Heart left ventricle (tissue), 16 donors: ENCODE measurements at places on chromosomes 11 and 22. TPM values are rescaled to one million over a fixed set of nuclear protein-coding genes. Genes with fewer than 3 reads are reported as not detected.

The TMEM45B gene
- polyA plus RNA-seq = 0.04 TPM

The ZNF143 gene
- polyA plus RNA-seq = 23.3 TPM

The ARL14EP gene
- 13.1 TPM for polyA plus RNA-seq

The CD3G gene
- 0.10 TPM for polyA plus RNA-seq

The C11orf42 gene
- polyA plus RNA-seq = not detected

The LSP1 gene
- 20.6 TPM for polyA plus RNA-seq

The NXPE4 gene
- polyA plus RNA-seq = not detected

The PATE2 gene
- not detected for polyA plus RNA-seq

The PTGDR2 gene
- polyA plus RNA-seq = 4.3 TPM

The OSBP2 gene
- 5.1 TPM for polyA plus RNA-seq

The CCDC157 gene
- 0.42 TPM for polyA plus RNA-seq

The GRIA4 gene
- polyA plus RNA-seq = not detected

The APOA4 gene
- not detected for polyA plus RNA-seq

The C11orf97 gene
- polyA plus RNA-seq = not detected

The ENTHD1 gene
- not detected for polyA plus RNA-seq

The OR52H1 gene
- not detected for polyA plus RNA-seq

The CD248 gene
- 6.0 TPM for polyA plus RNA-seq

The MISFA gene
- 0.93 TPM for polyA plus RNA-seq

The NRIP3 gene
- 0.23 TPM for polyA plus RNA-seq

The MMP1 gene
- 0.46 TPM for polyA plus RNA-seq

The APBB1 gene
- 103 TPM for polyA plus RNA-seq

The LRP4 gene
- polyA plus RNA-seq = 9.1 TPM

The LYVE1 gene
- polyA plus RNA-seq = 8.5 TPM

The GSTT2B gene
- polyA plus RNA-seq = 6.6 TPM

The PISD gene
- polyA plus RNA-seq = 17.7 TPM

The PRAME gene
- polyA plus RNA-seq = not detected

The MAPK8IP2 gene
- polyA plus RNA-seq = 0.23 TPM

The LBHD1 gene
- polyA plus RNA-seq = 1.4 TPM

The ANO5 gene
- polyA plus RNA-seq = 13.9 TPM

The OR8G1 gene
- not detected for polyA plus RNA-seq

The PPME1 gene
- polyA plus RNA-seq = 40.5 TPM

The HTR3A gene
- polyA plus RNA-seq = not detected

The TST gene
- 57.3 TPM for polyA plus RNA-seq

The ALG12 gene
- polyA plus RNA-seq = 12.4 TPM

The CRACR2B gene
- polyA plus RNA-seq = 43.5 TPM

The SCGB1C1 gene
- polyA plus RNA-seq = not detected

The TCN1 gene
- not detected for polyA plus RNA-seq

The BIK gene
- polyA plus RNA-seq = 0.28 TPM

The TENM4 gene
- 0.71 TPM for polyA plus RNA-seq

The MOGAT2 gene
- polyA plus RNA-seq = not detected

The SART1 gene
- polyA plus RNA-seq = 40.4 TPM

The KRTAP5-9 gene
- polyA plus RNA-seq = not detected

The OVOL1 gene
- not detected for polyA plus RNA-seq

The GGT1 gene
- polyA plus RNA-seq = 0.93 TPM

The ARHGAP20 gene
- polyA plus RNA-seq = 0.08 TPM

The KCNJ4 gene
- polyA plus RNA-seq = 57.9 TPM

The TLCD5 gene
- polyA plus RNA-seq = 12.2 TPM

The SLC43A3 gene
- 17.9 TPM for polyA plus RNA-seq

The MRGPRE gene
- not detected for polyA plus RNA-seq

The SOX10 gene
- 0.82 TPM for polyA plus RNA-seq

The LDHAL6A gene
- not detected for polyA plus RNA-seq
